Activated CD4-positive, alpha-beta T cell treated with anti-CD3 and anti-CD28 coated beads for 36 hours (primary cell): ENCODE measurements at places on chromosomes 2 and 18. TPM values are rescaled to one million over a fixed set of nuclear protein-coding genes. Genes with fewer than 3 reads are reported as not detected.

DNA sequence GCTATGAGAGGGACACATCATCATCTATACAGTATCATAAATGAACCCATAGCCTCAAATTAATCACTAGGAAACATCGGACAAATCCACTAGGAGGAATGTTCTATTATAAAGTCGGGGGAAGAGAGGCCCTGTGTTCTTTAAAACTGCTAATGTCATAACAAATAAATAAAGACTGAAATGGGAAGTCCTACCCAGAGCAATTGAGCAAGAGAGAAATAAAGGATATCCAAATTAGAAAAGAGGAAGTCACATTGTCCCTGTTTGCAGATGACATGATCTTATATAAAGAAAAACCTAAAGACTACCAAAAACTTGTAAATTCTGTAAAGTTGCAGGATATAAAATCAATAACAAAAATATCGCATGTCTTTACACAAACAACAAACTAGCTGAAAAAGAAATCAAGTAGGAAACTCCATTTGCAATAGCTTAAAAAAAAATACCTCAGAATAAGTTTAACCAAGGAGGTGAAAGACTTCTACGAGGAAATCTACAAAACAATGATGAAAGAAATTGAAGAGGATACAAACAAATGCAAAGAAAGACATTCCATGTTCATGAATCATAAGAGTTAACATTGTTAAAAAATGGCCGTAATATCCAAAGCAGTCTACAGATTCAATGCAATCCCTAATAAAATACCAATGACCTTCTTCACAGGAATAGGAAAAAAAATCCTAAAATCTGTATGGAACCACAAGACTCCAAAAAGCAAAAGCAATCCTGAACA, 30.6 kb downstream of the RTN4 start:
- H3K36me3 ChIP-seq: peaks cover 20% of the 10 kb centered on the region
- H3K4me3 ChIP-seq: no peak overlapping the region
- peaks cover 9% of the 10 kb centered on the region for H3K4me1 ChIP-seq
- no peaks in the 10 kb centered on the region for H3K27me3 ChIP-seq
- no peak for DNase-seq

Gene ACMSD
- total RNA-seq: not detected

Gene HOXD8
- total RNA-seq: not detected

GRCh38 chr2:239602290-239603282, 201.8 kb upstream of the HDAC4 start:
- peaks cover 14% of the 10 kb centered on the region for H3K4me1 ChIP-seq
- peaks cover 3% of the 10 kb centered on the region for H3K27me3 ChIP-seq
- H3K27ac ChIP-seq: no peak overlapping the region
- H3K4me3 ChIP-seq: no peak overlapping the region

DNA sequence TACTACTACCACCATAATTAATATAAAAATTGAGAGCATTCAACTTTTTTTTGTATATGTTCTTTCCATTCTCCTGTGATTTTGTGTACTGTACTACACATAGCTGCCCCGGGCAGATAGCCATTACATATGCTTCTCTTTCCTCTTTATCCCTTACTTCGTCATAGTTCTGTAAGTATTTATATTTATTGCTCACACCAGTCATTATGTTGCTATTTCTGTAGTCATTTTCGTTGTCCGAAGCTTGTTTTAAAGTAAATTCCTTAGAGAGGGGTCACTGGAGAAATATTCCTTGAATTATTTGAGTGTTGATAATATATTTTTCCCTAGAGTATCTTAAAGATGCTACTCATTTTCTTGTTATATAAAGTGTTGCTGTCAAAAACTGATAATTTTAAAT, 144.0 kb downstream of the CLIP4 start:
- H3K4me1 ChIP-seq: no peaks in the 10 kb centered on the region
- peaks cover 23% of the 10 kb centered on the region for H3K27me3 ChIP-seq
- H3K4me3 ChIP-seq: no peak overlapping the region
- no peak for DNase-seq
- no peak overlapping the region for H3K27ac ChIP-seq

- H3K27me3 ChIP-seq: no peaks in the 10 kb centered on the region
- H3K27ac ChIP-seq: no peak overlapping the region
- no peak for DNase-seq
- H3K36me3 ChIP-seq: no peaks in the 10 kb centered on the region
- H3K4me1 ChIP-seq: peaks cover 5% of the 10 kb centered on the region
- H3K4me3 ChIP-seq: no peak overlapping the region
These were observed 97.4 kb downstream of the ZNF516 start for GRCh38 chr18:76397631-76398030.

GRCh38 chr2:106845716-106846115, 40.3 kb downstream of the ST6GAL2 start:
- no peak for DNase-seq
- H3K36me3 ChIP-seq: no peaks in the 10 kb centered on the region
- H3K27ac ChIP-seq: no peak overlapping the region
- no peaks in the 10 kb centered on the region for H3K27me3 ChIP-seq
- H3K4me1 ChIP-seq: no peaks in the 10 kb centered on the region
- no peak overlapping the region for H3K4me3 ChIP-seq

- peaks cover 71% of the 10 kb centered on the region for H3K27me3 ChIP-seq
- H3K27ac ChIP-seq: no peak overlapping the region
- peaks cover 24% of the 10 kb centered on the region for H3K4me1 ChIP-seq
- DNase-seq: no peak
- H3K36me3 ChIP-seq: no peaks in the 10 kb centered on the region
- H3K4me3 ChIP-seq: no peak overlapping the region
These were observed 8.0 kb upstream of the SIX3 start for GRCh38 chr2:44933434-44933951.

- no peak overlapping the region for H3K4me3 ChIP-seq
- H3K27me3 ChIP-seq: peaks cover 10% of the 10 kb centered on the region
- no peaks in the 10 kb centered on the region for H3K4me1 ChIP-seq
- no peak for DNase-seq
These were observed 135.9 kb upstream of the ARL4C start for GRCh38 chr2:234632527-234633391.

Gene EPG5
- 13.6 TPM for total RNA-seq

DNA sequence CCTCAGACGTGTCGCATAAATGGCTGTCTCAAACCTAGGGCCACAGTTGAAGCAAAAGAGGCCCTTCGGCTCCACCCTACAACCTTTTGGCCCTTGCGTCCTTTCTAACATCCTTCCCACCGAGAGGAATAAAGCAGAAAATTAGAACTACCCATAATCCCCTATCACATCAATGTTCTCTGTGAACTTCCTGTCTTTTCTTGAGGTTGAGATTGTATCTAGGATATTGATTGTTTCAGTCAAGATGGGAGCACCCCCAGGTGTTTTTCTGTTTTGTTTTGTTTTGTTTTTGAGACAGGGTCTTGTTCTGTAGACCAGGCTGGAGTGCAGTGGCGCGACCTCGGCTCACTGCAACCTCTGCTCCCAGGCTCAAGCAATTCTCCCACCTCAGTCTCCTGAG, 23.6 kb downstream of the INPP5D start:
- DNase-seq: no peak
- H3K27ac ChIP-seq: peak overlapping the region; percentile 87
- peak overlapping the region; percentile 50 for H3K4me3 ChIP-seq
- peaks cover 57% of the 10 kb centered on the region for H3K36me3 ChIP-seq
- H3K27me3 ChIP-seq: no peaks in the 10 kb centered on the region
- peaks cover 86% of the 10 kb centered on the region for H3K4me1 ChIP-seq
